ENCODE measurements at places on chromosomes 16 and 17.

GRCh38 chr17:57506774-57507127 is 238.3 kb downstream of the CCDC182 start:
- DNase-seq = no peak

GRCh38 chr17:7081341-7082062 is 1.5 kb upstream of the CLEC10A start:
- no peak for DNase-seq

GRCh38 chr17:82880620-82881323 is 41.0 kb upstream of the ZNF750 start:
- DNase-seq = no peak

GRCh38 chr17:7204336-7204735 is 15.3 kb downstream of the DLG4 start:
- no peak for DNase-seq

DNA sequence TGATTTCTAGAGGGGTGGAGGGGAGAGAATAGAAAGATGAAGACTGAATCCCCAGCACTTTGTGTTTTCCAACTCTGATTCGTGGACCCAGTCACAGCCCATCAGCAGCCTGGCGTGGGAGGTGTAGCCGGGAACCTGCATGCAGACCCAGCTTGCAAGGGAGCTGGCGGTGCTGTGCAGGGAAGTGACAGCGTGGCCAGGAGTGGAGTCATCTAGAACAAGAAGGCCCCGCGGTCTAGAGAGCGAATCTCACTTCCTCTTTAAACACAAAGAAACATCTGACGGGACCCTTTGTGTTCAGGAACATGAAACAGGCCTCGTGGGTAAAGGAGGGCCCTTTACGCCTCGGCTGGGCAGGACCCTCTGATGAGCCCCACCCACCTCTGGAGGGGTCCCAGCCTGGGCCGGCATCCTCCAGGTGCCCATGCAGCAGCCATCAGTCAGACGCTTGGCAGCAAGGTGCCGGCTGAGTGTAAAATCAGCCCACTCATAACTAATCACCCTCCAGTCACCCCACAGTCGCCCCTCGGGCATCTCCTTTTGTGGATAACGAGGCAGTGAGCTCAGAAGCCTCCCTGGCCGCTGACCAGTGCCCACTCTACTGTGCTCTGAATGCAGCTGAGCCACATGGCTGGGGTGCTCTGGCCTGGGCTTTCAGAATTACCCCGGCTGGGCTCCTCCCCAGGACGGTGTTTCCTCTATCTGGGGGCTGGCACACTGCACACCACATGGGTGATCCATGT is 4.4 kb downstream of the SNAI3 start:
- DNase-seq = peak; percentile 84

GRCh38 chr17:66540131-66540781 is 237.8 kb downstream of the PRKCA start:
- DNase-seq = no peak

- DNase-seq = no peak
Observed at GRCh38 chr16:66926171-66926947, 1.0 kb upstream of the RRAD start.
